Activated T-helper 2 cell treated with anti-CD3 and anti-CD28 coated beads, Interferon-gamma antibody, Interleukin-2, Interleukin-4, amounts not matched to agents 10 μg/mL and 5 μg/mL and 100 μg/mL, durations not matched to agents 14 hours and 24 hours and 36 hours (primary cell): ENCODE measurements at places on chromosomes 16 and 17. TPM values are rescaled to one million over a fixed set of nuclear protein-coding genes. Genes with fewer than 3 reads are reported as not detected.

DNA sequence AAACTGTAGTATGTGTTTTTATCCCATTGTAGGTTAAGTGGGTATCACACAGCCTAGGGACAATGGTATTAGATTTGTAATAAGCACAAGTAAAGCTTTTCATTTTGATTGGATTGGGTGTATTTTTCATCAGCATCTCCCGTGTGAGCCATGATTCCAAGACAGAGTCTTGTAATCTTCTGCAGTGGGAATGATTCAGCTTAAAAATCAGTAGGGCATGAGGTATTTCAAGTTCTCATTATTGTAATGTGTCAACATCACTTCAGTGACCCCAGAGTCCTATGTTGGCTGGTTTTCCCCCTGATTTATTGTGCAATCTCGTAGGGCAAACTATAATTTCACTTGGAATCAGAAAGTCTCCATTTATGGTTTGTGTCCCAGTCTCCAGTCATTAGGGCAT lies 833.2 kb upstream of the RBFOX1 start:
- H3K36me3 ChIP-seq, result no peaks in the 10 kb centered on the region
- no peaks in the 10 kb centered on the region for H3K4me1 ChIP-seq
- H3K4me3 ChIP-seq, result no peak overlapping the region
- DNase-seq, result no peak
- no peaks in the 10 kb centered on the region for H3K27me3 ChIP-seq

DNA sequence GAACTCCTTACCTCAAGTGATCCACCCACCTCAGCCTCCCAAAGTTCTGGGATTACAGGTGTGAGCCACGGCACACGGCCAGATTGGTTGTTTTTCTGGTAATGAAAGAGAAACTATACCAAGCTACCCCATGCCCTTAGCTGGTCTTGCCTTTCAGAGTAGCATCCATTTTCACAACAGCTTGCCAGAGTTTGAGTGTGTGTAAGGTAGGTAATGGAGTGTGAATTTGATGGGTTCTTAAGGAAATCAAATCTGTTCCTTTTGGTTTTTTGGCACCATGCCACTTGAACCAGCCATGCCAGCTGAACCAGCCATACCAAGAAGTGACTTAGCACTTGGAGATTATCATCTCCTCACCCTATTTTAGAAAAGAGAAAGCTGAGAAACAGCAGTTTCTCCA lies 5.1 kb downstream of the CALCOCO2 start:
- peaks cover 72% of the 10 kb centered on the region for H3K4me1 ChIP-seq
- H3K27ac ChIP-seq, result no peak overlapping the region
- peaks cover 36% of the 10 kb centered on the region for H3K36me3 ChIP-seq
- no peak for DNase-seq

GRCh38 chr17:20009302-20010098 lies at the start of gene SPECC1:
SPECC1 (plus strand) TSS chr17:20009359; CDS start chr17:20096652, 87,293 bp downstream.
- H3K36me3 ChIP-seq, result no peaks in the 10 kb centered on the region
- peak within 1 kb of the TSS; percentile 85 for H3K4me3 ChIP-seq
- DNase-seq, result peak; percentile 83
- peaks cover 15% of the 10 kb centered on the region for H3K4me1 ChIP-seq
- peaks cover 58% of the 10 kb centered on the region for H3K27me3 ChIP-seq

The MRC2 gene
- total RNA-seq, result 3.1 and 3.7 TPM in 2 replicates

- H3K4me1 ChIP-seq, result peaks cover 6% of the 10 kb centered on the region
- H3K4me3 ChIP-seq, result no peak overlapping the region
- H3K27ac ChIP-seq, result peak overlapping the region; percentile 30
Observed at GRCh38 chr16:58264961-58265479, 29.8 kb downstream of the PRSS54 start.

- DNase-seq, result no peak
- no peaks in the 10 kb centered on the region for H3K27me3 ChIP-seq
- H3K36me3 ChIP-seq, result peaks cover 61% of the 10 kb centered on the region
- H3K4me1 ChIP-seq, result peaks cover 8% of the 10 kb centered on the region
Observed at GRCh38 chr16:69373019-69373418, 12.8 kb downstream of the TERF2 start.

DNA sequence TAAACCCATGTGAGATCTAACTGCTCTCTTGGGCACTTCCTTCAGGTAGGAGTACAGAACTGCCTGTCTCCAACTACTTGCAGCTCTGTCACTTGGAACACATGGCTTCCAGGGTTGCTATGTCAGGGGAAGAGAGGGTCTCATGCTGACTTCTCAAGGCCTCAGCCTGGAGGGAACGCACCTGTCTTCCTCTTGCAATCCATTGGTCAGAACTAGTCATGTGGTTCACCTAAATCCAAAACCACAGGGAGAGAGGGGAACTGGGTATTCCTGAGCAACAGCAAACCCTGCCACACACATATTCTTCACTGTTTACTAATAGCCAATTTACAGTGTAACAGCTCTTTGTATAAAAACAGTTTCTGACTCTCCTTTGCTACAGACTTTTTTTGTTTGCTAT lies 206.1 kb downstream of the KCNJ2 start:
- no peaks in the 10 kb centered on the region for H3K27me3 ChIP-seq
- H3K4me1 ChIP-seq, result no peaks in the 10 kb centered on the region
- DNase-seq, result no peak
- no peak overlapping the region for H3K27ac ChIP-seq
- H3K36me3 ChIP-seq, result no peaks in the 10 kb centered on the region
- H3K4me3 ChIP-seq, result no peak overlapping the region

DNA sequence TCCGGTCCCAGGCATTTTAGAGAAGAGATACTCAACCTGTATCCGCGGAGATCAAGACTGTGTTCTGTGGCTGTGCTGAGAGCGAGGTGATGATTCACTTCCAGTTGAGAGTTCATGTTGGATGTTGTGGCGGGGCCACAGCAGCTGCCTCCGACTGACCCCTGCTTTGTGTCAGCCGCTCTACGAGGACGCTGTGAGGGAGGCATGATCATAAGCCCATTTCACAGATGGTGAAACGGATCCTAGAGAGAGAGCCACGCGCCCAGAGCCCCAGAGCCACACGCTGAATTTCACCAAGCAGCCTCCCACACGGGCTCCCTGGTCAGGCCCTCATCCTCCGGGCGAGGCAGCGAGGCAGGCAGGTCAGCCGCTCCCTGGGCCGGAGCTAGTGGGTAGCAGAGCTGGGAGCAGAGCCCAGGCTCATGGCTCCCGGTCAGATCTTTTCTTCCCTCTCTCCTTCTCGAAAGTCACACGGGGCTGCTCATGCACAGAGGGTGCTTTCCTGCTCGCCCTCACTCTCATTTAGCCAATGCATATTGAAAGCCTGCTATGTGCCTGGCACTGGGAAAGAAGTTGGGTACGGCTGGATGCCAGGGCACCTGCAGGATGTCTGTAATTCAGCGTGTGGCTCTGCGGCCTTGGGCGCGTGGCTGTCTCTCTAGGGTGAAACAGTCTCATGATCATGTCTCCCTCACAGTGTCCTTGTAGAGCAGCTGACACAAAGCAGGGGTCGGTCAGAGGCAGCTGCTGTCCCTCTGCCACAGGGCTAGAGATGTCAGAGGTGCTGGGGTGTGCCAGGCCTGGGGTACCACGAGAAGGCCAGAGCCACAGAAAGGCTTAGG lies 155.6 kb upstream of the CHMP6 start:
- H3K27me3 ChIP-seq, result no peaks in the 10 kb centered on the region
- DNase-seq, result no peak
- H3K36me3 ChIP-seq, result peaks cover 37% of the 10 kb centered on the region
- H3K4me3 ChIP-seq, result no peak overlapping the region

DNA sequence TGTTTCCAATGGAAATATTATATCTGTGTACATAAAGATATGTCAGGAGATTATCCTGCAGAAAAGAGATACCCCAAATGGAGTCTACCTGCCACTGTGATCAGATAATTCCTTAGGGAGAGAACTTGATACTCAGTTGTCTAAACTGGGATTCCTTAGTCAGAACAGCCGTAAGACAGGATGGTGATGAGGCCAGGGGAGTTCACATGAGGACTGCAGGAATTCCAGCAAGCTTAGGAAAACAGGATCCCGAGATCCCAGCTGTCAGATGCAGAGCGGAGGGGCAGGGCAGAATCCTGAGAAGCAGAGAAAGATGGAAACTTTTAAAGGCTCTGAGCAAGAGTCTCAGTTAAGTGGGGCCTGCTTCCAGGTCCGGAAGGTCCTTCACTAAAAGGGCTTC lies 4.7 kb downstream of the KRABD2 start:
- no peak for DNase-seq
- no peak overlapping the region for H3K27ac ChIP-seq
- H3K4me1 ChIP-seq, result peaks cover 10% of the 10 kb centered on the region
- H3K36me3 ChIP-seq, result peaks cover 33% of the 10 kb centered on the region
- H3K27me3 ChIP-seq, result no peaks in the 10 kb centered on the region

The HCRT gene
- not detected in 2 replicates for total RNA-seq

The EEF2K gene
- 40.4 and 41.0 TPM in 2 replicates for total RNA-seq

The SLC38A8 gene
- 0.28 TPM in 1 of 2 replicates, not detected in the other for total RNA-seq

GRCh38 chr16:89934611-89935553 lies 11.7 kb downstream of the TUBB3 start:
- no peak overlapping the region for H3K27ac ChIP-seq
- no peaks in the 10 kb centered on the region for H3K36me3 ChIP-seq
- no peak overlapping the region for H3K4me3 ChIP-seq
- H3K27me3 ChIP-seq, result peaks cover 2% of the 10 kb centered on the region

GRCh38 chr17:4998027-4998731 lies 429 bp downstream of the KIF1C start:
- peak overlapping the region; percentile 86 for H3K4me3 ChIP-seq
- H3K27me3 ChIP-seq, result no peaks in the 10 kb centered on the region
- peaks cover 12% of the 10 kb centered on the region for H3K4me1 ChIP-seq
- H3K27ac ChIP-seq, result no peak overlapping the region
- DNase-seq, result no peak

The DHX40 gene
- 16.7 and 18.2 TPM in 2 replicates for total RNA-seq

DNA sequence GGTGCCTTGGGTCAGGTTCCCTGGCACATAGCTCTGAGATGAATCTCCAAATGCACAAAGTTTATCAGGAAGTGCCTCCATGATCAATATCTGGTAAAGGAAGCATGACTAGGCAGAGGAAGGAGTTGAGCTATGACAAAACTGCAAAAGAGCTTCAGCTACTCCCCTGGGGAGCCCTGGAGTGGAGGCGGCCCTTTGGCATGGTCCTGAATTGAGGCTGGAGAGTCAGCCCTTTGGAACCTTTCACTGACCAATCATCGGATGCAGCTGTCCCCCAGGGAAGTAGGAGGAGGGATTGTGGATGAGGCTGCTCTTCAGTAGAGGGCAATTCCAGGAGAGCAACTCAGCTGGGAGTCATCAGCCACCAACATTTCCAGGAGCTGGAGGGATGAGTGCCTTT lies 46.1 kb upstream of the NLRP1 start:
- no peak for DNase-seq
- peaks cover 12% of the 10 kb centered on the region for H3K27me3 ChIP-seq
- H3K36me3 ChIP-seq, result no peaks in the 10 kb centered on the region
- H3K4me1 ChIP-seq, result no peaks in the 10 kb centered on the region
- H3K4me3 ChIP-seq, result no peak overlapping the region
- no peak overlapping the region for H3K27ac ChIP-seq

GRCh38 chr17:80656590-80656989 lies 112.0 kb downstream of the RPTOR start:
- peaks cover 63% of the 10 kb centered on the region for H3K36me3 ChIP-seq
- no peaks in the 10 kb centered on the region for H3K27me3 ChIP-seq
- H3K4me3 ChIP-seq, result no peak overlapping the region
- DNase-seq, result no peak
- peaks cover 27% of the 10 kb centered on the region for H3K4me1 ChIP-seq
- peak overlapping the region; percentile 49 for H3K27ac ChIP-seq

The TPSG1 gene
- total RNA-seq, result not detected in 2 replicates

DNA sequence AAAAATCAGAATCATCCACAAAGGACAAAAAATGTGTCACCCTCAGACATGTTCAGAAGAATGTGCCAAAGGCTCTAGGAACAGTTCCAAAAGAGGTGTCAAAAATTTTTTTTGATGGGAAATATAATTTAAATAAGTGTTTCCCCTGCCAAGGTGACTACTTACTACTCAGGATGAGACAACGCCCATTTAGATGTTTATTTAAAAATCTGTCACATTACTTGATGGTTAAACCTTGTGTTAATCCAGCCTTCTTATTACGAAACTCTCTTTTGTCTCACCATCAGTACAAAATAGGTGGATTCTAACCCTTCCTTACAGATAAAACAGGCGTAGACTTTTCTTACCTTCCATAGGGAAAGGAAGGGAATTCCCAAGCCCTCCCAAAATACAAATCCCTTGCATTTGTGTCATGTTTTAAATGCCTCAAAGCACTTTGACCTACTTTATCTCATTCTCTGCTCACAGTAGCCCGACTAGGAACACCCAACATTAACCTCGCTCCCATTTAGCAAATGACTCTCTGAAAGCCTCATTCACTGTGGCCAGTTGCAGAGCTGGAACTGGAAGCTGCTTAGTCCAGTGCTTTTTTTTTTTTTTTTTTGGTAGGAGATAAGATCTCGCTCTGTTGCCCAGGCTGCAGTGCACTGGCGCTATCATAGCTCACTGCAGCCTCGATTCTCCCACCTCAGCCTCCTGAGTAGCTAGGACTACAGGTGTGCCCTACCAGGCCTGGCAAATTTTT lies 5.8 kb upstream of the GNA13 start:
- DNase-seq, result no peak
- H3K27ac ChIP-seq, result no peak overlapping the region
- no peak overlapping the region for H3K4me3 ChIP-seq
- peaks cover 2% of the 10 kb centered on the region for H3K27me3 ChIP-seq
- no peaks in the 10 kb centered on the region for H3K36me3 ChIP-seq

The MYLK3 gene
- total RNA-seq, result 0.25 and 0.32 TPM in 2 replicates

DNA sequence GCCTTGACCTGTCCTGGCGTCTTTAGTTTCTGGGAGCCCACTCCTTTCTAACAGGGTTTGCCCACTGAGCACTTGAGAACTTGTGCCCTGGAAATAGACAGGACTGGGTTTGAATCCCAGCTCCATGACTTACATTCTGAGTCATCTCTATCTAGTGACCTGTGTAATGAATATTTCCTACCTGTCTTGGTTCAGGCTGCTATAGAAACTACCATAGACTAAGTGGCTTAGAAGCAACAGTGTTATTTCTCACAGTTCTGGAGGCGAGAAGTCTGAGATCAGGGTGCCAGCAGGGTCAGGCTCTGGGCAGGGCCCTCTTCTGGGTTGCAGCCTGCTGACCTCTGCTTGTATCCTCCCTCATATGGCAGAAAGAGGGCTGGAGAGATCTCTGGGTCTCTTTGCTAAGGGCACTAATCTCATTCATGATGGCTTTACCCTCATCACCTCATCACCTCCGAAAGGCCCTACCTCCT lies 110.7 kb upstream of the DHX40 start:
- H3K36me3 ChIP-seq, result no peaks in the 10 kb centered on the region
- no peak overlapping the region for H3K4me3 ChIP-seq
- H3K4me1 ChIP-seq, result no peaks in the 10 kb centered on the region
- DNase-seq, result no peak
- no peak overlapping the region for H3K27ac ChIP-seq

The CFAP97D1 gene
- total RNA-seq, result not detected in 2 replicates

DNA sequence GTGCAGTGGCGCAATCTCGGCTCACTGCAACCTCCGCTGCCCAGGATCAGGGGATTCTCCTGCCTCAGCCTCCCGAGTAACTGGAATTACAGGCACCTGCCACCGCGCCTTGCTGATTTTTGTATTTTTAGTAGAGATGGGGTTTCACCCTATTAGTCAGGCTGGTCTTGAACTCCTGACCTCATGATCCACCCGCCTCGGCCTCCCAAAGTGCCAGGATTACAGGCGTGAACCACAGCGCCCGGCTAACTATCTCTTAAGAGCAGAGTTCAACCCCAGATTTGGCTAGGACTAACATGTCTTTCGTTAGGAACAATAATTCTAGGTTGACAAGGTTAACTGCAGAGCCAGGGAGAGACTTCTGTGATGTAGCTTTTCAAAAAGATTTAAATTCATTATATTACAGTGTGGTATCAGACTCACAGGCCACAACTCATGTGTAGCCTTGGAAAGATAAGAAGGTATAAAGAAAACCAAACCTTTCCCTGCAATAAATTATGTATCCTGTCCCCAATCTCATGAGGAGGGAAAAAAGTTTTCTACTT lies 4.3 kb downstream of the CHTF8 start:
- peaks cover 24% of the 10 kb centered on the region for H3K4me1 ChIP-seq
- DNase-seq, result no peak
- H3K27me3 ChIP-seq, result no peaks in the 10 kb centered on the region
- no peak overlapping the region for H3K4me3 ChIP-seq
